Renal cortex interstitium (tissue), 15 donors: ENCODE measurements at places on chromosomes 12 and 14. TPM values are rescaled to one million over a fixed set of nuclear protein-coding genes. Genes with fewer than 3 reads are reported as not detected.

DNA sequence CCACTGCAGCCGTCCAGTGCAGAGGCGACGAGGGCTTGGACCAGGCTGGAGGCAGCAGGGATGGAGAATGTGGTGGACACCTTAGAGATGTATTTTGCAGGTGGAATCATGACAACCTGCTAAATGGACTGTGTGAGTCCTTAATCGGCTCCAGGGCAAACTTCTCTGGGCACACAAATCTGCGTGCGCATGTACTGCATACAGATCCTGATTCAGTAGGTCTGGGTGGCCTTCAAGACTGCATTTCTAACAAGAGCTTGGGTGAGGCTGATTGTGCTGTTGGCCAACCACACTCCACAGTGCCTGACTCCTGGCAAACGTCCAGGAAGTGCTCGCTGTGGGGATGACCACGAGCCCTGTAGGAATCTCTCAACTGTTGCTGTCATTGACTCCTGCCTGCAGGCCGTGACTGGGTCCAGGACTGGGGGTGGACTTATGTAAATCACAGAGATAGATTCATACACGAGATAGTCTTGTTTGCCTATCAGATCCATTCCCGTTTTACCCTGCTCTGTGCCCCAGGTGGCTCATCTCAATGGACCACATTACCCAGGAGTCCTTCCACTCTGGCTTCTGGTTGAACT is 27.2 kb downstream of the JDP2 start:
- no peak for DNase-seq

DNA sequence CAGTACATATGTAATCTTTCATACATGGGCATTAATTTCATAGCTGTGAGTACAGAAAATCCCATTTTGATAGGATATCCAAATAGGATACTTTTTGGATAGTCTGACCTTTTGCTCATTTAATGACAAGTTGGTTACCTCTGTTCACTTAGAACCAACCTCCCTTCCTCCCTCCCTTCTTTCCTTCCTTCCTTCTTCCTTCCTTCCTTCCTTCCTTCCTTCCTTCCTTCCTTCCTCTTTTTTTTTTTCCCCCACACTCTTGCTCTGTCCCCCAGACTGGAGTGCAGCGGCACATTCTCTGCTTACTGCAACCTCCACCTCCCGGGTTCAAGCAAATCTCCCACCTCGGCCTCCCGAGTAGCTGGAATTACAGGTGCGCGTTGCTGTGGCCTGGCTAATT is 162.9 kb downstream of the FUT8 start:
- no peak for DNase-seq

DNA sequence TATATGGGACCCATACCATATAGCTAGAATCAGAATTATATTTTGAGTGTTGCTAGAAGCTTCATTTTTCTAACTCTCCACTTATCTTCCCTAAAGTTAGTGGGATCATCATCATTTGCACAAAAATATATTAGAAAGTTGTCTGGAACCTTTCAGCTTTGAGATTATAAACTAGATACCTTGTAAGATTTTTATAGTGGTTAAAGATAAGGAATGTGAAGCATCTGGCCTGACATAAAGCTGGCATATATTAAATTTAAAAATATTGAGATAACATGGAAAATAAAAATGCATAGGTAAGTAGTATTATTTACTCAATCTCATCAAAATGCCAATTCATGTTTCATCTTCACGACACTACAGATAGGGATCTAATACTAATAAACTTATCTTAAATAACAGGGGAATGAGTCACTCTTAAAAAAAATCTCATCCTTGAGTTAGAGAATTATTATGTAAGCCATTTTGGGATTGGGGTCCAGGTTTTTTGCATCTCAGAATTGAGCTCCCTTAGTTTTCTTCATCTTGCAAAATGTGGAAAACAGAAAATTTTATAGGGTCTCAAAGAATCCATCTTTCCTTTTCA is 318.5 kb downstream of the KCNC2 start:
- DNase-seq = no peak

- no peak for DNase-seq
Measured at GRCh38 chr12:112140728-112141127, 15.4 kb downstream of the TRAFD1 start.

DNA sequence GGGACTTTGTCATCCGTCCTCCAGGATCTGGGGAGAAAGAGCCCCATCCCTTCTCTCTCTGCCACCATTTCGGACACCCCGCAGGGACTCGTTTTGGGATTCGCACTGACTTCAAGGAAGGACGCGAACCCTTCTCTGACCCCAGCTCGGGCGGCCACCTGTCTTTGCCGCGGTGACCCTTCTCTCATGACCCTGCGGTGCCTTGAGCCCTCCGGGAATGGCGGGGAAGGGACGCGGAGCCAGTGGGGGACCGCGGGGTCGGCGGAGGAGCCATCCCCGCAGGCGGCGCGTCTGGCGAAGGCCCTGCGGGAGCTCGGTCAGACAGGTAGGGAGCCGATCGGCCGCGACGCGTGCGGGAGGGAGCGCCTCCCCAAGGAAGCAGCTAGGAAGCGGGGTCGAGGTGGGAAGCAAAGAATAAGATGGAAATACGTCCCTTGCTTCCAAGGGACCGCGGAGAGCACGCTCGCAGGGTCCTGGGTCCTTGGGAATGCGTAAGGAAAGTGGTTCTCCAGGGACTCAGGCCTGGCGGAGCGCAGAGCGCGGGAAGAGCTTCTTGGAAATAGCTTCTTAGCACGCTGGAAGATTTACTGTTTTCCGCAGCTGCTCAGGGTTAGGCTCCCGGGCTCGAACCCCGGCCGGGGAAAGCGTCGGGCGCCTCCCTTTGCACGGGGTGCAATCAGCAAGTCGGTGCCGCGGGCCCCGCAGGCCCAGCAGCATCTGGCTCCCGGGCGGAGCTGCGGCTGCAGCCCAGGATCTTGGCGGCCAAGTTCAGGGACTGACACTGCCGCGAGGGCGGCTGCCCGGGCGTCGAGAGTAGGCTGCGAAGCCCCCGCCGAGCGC is 457 bp downstream of the SOCS2 start:
- no peak for DNase-seq

- no peak for DNase-seq
Measured at GRCh38 chr12:121230538-121230907, 20.6 kb downstream of the P2RX4 start.

DNA sequence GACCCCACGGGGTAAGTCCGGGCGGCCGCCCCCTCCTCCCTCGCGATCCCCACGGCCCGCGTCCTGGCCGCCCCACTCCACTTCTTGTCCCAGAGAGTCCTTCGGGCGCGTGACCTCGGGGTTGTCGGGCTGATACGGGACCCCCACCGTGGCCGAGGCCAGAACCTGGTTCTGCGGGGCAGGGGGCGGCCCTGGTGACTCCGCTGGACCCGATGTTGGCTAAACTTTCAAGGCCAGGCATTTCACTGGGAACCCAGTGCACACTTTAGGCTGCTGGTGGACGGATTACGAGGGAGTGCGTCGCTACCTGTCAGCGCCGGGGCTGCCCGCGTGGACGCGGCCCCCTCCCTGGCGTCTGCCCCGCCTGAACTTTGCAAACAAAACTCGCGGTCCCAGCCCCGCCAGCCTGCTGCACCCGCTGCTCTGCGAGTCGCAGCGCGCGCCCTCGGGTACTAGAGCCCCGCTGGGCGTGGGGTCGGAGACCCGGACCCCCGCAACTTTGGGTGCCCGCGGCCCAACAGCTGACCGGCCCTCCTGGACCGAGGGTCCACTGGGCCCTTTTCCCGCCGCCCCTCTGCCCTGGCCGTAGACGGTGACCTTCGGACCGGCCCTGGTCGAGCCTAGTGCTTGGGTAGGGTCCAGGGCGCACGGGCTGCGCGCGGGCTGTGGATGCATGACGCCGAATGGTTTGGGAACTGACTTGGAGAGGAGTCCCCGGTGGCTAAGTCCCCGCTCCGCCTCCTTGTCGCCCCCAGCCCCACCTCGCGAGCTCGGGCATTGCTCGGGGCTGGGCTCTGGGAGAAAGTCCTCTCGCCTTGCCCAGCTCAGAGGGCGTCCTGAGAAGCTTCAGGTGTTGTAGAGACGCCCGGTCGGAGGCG is 624 bp downstream of the RIN3 start:
- DNase-seq = no peak

DNA sequence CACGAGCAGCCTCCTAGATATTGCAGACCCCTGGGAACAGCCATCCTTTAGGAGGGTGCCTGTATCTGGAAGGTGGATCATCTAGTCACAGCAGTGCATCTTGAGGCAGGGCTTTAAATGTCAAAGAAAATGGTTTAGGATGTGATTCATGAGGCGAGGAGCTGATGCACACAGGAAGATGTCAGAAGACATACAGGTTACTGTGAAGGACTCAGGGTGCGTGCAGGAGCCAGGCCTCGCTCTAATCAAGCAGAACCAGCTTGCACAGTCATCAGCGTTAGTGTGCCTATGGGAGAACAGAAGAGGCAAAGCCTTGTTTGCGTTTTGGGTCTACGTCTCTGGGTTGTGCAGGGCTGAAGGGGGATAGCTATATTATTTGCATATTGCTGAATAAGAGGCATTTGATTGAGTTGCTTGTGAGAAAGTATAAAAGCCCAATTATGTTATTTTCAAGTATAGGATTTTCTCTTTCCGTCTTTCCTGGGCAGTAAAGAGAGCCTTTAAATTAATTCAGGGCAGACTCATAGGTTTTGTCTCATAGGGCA is 77.3 kb upstream of the RPH3A start:
- DNase-seq = no peak

GRCh38 chr14:103113303-103113702 is 10.0 kb upstream of the TNFAIP2 start:
- DNase-seq = no peak

DNA sequence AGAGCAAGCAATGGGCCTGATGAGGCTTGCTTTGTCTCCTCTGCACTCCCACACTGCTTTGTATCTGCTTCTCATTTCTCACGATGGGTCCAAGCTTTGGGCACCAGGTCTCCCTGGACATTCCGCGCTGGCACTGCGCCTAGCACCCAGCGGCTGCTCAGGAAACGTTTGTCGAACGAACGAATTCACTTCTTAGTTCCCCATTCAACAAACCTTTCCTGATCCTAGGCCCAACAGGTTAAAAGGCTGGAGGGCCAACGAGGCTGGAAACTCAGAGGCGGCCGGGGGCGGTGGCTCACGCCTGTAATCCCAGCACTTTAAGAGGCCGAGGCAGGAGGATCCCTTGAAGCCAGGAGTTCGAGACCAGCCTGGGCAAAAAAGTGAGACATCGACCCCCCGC is 1.0 kb upstream of the GLRX5 start:
- DNase-seq = no peak

DNA sequence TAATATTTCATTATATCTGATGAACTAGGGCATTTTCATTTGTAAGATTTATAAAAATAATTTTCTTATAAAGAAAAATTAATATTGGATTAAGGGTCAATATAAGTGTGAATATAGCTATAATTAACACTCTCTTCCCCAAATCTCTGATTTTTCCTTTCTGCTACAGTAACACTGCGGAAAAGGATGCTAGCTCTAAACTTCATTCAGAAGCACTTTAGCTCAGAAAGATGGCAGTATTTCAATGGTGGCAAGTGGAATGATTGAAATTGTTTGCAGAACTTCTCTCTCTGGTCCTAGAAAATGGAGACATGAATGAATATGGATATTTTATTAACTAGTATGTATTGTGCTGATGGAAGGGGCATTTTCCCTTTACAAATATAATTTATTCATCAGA is 8.4 kb downstream of the NPAS3 start:
- no peak for DNase-seq

DNA sequence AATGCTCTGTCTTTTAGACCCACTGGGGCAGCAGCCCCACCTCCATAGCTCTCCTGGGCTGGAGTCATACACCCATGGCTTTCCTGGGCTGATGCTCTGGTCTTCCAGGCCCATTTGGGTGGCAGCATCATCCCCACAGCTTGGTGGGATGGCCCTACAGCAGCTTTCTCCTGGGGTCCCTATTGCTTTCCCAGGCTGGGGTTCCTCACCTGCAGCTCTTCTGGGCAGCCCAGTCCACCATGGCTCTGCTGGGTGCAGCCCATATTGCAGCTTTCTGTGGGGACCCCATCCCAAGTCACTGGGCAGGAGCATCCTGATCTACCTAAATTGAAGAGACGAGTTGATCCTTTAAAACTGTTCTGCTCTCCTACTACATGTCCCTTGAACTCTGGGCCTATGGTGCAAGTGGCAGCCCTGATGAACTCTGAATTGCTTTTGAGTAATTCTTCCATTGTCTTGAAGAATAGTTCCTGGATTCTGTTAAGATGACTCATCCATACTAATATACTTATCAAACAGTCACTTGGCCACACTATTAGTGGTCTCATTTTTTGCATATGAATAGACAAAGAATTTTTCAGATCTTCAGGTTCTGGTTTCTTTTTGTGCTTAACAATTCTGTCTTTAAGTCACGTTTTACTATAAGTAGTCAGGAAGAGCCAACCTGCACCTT is 390.1 kb downstream of the DPF3 start:
- no peak for DNase-seq

GRCh38 chr14:54778618-54779345 is 123.8 kb downstream of the GCH1 start:
- no peak for DNase-seq

DNA sequence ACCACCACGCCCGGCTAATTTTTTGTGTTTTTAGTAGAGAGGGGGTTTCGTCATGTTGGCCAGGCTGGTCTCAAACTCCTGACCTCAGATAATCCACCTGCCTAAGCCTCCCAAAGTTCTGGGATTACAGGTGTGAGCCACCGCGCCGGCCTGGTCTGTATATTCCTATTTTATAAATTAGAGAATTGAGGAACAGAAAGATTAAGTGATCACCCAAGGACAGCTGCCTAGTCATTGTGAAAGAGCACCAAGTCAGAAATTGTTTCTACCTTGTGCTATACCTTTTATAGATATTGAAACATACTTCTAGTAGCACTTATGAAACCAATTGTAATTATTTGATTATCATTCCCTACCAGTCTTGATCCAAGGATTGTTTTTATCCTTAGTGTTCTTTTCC is 1.9 kb downstream of the KNTC1 start:
- DNase-seq = no peak

- DNase-seq = no peak
Measured at GRCh38 chr12:124317400-124317799, 22.5 kb downstream of the RFLNA start.

- DNase-seq = no peak
Measured at GRCh38 chr14:57725399-57726077, 140.4 kb downstream of the SLC35F4 start.

DNA sequence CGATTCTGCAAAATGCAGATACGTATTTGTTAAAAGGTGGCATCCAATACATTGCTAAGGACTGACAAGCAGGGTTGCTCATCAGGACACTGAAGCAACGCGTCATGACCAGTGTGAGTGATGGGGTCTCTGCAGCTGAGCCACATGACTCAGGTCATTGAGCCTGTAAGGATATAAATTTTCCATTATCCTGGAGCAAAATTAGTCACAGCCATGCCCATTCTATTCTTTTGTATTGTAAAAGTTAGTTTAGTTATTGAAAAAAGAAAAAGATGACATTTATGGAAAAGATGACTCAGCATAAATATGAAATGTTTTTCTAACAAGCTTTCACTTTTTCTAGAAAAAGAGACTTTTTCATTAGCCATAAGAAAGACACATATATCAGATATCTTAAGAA is 268.0 kb upstream of the TMEM132C start:
- DNase-seq = no peak

GRCh38 chr12:23222801-23223200 is 597.8 kb downstream of the ETNK1 start:
- DNase-seq = no peak

GRCh38 chr14:50906326-50907065 is 34.6 kb downstream of the ABHD12B start:
- no peak for DNase-seq

The TRHDE gene
- polyA plus RNA-seq = 27.5 TPM

The FAM234B gene
- polyA plus RNA-seq = 12.4 TPM

The IQSEC3 gene
- polyA plus RNA-seq = 8.0 TPM

The FOXG1 gene
- 0.06 TPM for polyA plus RNA-seq
